Thymus (tissue), 14 donors: ENCODE measurements at places on chromosomes 2 and 18.

- DNase-seq: no peak
These were observed 460 bp upstream of the LRRFIP1 start for GRCh38 chr2:237626813-237627440.

GRCh38 chr2:9439536-9439935 lies 16.1 kb downstream of the CPSF3 start:
- no peak for DNase-seq

GRCh38 chr2:182230561-182230960 lies 196.3 kb downstream of the PDE1A start:
- DNase-seq: no peak

DNA sequence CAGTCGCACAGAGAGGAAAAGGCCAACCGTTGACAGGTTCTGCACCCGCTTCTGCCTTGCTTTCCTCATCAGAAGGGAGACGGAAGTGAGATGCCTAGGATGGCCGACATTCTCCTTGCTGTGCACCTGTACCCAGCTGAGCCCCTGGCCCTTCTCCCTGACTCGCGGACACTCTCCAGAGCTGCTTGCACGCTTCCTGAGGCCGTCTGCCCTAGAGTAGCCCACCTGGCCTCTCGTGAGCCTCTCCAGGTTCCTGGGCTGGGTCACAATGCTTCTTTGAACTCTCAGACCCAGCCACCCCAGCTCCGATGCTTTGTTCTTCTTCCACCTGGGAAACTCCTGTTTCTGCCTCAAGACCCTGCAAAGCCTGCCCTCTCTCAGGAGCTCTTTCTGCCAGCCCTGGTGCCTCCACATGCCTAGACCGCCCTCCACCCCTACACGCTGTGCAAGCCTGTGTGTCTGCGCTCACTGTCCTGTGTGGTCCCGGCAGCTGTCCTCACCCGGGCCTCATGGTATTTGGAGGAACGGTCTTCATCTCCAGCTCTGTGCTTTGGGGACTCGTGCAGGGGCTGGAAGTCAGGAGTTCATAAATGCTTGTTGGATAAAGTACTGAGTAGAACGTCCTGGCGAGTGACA lies 345.4 kb upstream of the SALL3 start:
- no peak for DNase-seq

DNA sequence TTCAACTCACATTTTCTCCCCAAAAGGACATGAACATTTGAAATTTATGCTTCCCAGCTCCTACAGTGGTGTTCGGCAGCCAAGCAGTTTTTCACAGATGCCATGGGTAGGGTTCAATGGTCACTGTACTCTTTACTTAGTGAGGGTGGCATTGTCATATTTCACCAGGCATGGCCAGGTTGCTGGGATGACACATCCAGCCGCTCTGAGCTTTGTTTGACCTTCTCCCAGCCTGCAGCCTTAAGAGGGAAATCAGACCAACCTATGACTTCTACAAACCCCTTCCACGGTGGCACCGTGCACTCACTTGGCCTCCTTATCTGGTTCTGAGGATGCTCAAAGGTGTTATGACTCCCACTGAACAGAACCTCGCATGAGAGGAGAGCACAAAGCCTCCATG lies 108.4 kb upstream of the SH3BP4 start:
- DNase-seq: no peak

DNA sequence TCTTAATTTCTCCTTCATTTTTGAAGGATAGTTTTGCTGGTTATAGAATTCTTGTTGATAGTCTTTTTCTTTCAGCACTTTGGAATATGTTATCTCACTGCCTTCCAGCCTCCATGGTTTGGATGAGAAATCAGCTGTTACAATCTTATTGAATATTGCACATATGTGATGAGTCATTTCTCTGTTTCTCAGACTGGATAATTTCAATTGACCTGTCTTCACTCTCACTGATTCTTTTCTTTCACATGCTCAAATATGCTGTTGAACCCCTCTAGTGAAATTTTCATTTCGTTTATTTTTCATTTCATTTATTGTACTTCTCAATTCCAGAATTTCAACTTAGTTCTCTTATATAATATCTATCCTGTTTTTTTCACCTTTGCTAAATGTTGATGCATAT lies 22.2 kb downstream of the PDK1 start:
- DNase-seq: no peak

GRCh38 chr2:59713577-59713976 lies 839.9 kb downstream of the BCL11A start:
- no peak for DNase-seq

GRCh38 chr18:24051031-24051947 lies 36.7 kb downstream of the TTC39C start:
- no peak for DNase-seq

- DNase-seq: no peak
These were observed 221.7 kb downstream of the CDH20 start for GRCh38 chr18:61554946-61555361.

GRCh38 chr2:131122496-131122895 lies 17.4 kb downstream of the PLEKHB2 start:
- DNase-seq: no peak

DNA sequence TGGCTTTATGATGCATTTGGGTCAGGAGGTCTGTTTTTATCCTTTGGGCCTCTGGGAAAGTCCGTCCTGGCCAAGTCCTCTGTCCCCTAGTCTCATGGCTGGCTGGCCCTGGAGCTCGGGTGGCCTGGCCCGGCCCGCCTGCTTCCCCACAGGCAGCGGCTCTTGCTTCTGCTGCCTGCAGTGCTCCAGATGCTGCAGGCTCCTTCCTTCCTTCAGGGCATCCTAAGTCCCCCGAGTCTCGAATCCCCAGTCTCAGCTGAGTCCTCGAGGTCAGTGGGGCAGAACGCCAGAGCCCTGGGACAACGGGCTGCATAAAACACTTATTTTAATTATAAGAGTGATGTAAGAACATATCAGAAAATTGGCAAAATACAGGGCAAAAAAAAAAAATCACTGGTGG lies 71.2 kb downstream of the HPCAL1 start:
- no peak for DNase-seq

DNA sequence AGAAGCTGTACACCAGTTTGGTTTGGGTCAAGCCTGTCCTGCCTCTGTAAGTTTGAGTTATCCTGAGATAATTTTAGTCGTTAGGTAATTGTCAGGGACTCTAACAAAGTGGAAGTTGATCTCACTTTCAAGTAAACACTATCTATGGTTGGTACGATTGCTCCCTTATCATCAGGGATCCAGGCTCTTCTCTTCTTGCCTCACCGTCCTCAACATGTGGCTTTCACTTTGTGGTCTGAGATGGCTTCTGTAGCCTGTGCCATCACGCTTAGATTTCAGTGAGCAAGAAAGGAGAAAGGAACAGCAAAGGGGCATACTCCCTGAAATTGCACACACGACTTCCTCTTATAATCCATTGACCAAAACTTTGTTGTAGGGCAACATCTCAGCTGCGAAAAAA lies 115.6 kb downstream of the CTAGE1 start:
- no peak for DNase-seq

GRCh38 chr2:151051574-151052220 lies 210.0 kb downstream of the RBM43 start:
- DNase-seq: peak; percentile 6
